NCI-H82 (cell line): ENCODE measurements at places on chromosomes 5 and 9.

DNA sequence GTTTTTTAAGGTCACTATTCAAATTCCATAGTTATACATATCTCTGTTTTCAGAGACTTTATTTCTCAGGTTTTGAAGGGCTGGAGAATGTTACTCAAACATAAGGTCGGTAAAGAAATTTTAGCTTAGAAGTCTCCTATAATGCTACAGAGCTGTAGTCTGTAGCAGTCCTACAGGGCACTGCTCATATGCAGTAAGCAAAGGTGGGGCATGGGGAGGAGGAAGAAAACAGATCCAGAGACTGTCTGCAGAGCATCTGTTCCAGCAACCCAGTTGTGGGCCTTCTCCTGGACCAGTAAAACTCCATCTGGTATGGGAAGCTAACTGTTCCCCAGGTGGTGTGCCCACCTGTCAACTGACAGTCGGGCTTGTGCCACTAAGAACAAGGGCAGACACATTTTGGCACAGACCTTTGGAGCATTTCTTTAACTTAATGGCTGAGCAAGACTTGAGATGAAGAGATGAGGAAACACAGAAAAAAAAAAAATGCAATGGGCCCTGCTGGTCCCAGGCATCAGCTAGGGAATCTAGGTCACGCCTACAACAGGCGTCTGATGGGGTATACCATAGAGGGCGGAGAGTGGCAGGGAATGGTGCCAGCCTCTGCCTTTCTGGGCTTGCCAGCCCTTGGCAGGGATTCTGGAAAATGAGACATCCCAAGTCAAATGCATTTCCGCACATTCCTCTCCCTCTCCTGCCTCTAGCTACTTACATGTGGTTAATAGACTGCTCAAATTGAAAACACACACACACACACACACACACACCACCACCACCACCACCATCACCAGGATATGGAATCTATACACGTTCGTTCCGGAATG, 218.9 kb downstream of the ARL15 start:
- DNase-seq, result peak; percentile 16

DNA sequence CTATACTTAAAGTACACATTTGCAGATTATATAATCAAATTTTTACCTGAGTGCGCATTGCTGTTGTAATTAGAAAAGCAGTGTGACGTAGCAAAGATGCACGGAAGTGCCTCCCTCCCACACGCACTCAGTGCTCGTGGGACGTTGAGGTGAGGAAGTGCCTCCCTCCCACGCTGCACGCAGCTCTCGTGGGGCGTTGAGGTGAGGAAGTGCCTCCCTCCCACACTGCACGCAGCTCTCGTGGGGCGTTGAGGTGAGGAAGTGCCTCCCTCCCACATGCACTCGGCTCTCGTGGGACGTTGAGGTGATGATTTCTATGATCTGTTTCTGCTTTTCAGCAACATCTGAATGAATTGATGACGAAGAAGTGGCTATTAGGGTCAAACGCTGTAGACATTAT, 21.0 kb downstream of the EXOC3 start:
- DNase-seq, result no peak

- peak; percentile 40 for DNase-seq
These were observed 127.1 kb downstream of the DPYSL3 start for GRCh38 chr5:147382776-147383175.

DNA sequence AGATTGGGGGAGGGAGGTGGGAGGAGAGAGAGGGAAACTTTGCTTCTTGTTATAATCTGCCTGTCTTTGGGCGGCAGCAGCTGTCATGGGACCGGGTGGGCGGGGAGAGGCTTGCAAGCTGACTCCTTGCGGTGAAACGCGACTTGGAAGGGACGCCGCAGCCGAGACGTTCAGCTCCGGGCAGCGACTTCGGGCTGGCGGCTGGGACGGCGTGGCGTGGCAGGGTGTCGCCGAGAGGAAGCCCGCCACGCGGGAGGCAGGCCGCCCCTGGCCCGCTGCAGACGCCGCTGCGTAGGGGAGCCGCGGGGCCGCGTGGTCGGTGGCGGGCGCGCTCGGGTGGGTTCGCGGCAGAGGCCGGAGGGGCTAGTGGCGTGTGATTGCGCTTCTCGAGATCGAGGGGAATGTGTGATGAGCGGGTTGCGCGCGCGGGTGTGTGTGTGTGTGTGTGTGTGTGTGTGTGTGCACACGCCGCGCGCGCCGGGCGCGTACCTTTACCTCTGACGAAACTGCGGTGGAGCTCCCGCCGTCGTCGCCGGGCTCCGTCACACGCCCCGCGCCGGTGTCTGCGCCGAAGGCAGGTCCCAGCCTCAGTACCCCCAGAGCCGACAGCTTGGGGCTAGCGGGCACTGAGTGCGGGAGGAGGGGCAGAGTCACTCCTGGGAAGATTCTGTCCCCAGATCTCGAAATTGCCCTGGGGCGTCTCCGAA, 1.7 kb downstream of the PPARGC1B start:
- DNase-seq, result peak; percentile 89

GRCh38 chr5:107597247-107597646, 73.5 kb downstream of the EFNA5 start:
- no peak for DNase-seq

- no peak for DNase-seq
These were observed 49.4 kb upstream of the PAPPA start for GRCh38 chr9:116103976-116104820.

DNA sequence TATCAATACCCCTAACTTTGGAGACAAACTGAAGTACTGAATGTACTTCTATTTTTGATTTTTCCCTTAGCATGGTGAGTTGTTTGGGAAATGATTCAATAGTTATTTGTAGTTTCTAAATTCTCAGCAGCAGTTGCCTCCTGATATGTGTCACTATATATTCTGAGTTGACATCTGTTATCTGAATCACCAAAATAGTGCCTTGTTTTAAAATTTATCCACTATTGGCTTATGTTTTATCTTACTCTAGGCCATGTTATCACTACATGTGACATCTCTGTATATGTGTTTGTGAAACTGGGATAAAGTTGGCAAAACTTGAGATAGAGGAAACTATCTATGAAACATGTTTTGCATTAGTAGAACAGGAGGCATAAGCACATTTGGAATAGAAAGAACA, 317.6 kb downstream of the TLE4 start:
- DNase-seq, result no peak

DNA sequence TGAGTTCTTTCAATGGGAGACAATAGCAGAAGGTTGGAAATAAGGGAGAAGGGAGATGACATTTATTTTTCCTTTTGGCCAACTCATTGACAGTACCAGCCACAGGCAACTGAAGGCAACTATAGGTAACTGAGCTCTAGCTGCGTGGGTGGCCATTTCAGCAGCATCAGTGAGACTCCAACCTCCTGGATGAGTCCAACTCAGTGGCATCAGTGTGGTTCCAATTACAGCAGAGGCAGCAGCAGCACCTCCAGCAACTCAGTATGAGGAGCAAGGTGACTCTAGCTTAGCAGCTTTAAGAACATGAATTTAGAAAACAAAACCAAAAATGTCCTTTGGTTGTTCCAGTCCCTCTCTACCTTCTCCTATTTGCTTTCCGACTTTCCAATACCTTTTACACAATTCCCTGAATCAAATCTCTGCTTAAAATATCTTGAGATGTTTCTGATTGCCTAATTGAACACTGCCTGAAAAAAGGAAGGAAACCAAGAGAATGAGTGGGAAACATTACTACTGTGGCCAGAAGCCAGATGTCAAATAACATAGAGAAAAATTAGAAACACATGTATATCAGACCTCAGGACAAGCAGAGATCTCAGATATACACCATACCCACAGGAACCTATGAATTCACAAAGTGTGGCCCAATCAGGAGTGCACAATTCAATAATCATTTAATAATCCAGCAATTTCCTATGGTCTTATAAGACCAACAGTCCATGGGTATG, 166.5 kb upstream of the RORB start:
- no peak for DNase-seq

DNA sequence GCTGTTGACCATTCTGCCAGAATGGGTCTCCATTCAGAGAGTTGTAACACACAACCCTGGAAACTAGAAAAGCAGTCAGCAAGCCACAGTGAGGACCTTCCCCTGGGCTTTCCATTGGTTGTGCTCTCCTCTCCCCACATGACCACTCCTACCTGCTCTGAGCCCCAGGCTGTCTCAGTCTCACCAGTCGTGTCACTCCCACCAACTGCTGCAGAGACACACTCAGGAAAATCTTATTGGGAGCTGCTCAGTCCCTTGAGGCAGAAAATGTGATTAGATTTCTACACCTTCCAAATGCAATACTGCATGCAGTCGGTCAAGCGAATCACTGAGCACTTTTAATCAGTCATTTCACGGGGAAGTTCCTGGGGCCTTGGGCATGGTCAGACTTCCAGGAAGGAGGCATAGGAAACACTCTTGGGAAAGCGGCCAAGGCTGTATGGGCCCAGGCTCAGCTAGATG, 284.2 kb upstream of the NMUR2 start:
- peak; percentile 83 for DNase-seq

DNA sequence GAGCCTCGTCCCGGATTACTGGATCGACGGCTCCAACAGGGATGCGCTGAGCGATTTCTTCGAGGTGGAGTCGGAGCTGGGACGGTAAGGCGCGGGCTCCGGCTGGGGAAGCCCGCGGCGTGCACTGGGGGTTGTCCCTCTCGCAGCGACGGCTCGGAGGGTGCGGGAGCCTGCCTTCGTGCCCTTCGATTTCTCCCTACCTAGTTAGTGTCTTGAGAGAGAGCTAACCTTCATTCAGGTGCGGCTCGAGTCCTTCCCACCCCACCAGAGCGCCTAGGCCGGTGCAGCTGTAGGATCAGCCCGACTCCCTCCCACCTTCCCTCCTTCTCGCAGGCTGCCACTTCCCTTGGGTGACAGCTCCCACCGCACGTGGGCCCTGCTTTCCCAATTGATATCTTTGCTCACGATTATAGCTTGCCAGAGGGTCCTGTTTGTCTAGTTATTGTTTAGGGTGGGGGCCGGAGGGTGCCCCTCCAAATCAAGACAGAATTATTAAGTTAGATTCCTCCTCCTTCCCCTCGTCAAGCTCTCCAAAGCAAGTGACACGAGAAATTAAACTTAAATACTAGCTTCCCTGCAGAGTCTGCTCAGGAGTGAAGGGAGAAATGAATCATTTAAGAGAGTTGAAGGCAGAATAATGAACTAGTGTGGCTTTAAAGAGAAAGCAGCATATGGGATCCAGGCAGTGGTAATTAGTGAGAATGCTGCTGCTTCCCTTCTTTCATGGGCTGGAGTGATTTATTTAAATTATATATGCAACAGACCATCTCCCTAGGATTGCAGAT, 569 bp downstream of the CAMK4 start:
- DNase-seq, result peak; percentile 55

- peak; percentile 75 for DNase-seq
These were observed 54.6 kb upstream of the CLINT1 start for GRCh38 chr5:157913575-157913974.

DNA sequence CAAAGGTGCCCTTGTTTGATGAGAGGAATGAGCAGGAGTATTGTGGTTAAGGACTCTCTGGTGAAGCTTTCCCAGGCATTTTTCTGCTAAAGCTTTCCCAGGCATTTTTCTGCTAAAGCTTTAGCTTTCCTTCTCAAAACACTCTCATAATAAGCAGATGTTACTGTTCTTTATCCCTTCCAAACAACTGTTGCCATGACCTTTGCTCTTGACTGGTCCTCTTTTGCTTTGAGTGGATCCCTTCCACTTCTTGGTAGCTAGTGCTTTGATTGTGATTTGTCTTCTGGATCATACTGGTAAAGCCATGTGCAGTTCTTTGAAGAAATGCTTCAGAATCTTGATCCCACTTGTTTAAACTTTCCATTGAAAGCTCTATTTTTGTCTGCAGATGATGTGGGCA, 85.8 kb downstream of the GPBP1 start:
- DNase-seq, result no peak

DNA sequence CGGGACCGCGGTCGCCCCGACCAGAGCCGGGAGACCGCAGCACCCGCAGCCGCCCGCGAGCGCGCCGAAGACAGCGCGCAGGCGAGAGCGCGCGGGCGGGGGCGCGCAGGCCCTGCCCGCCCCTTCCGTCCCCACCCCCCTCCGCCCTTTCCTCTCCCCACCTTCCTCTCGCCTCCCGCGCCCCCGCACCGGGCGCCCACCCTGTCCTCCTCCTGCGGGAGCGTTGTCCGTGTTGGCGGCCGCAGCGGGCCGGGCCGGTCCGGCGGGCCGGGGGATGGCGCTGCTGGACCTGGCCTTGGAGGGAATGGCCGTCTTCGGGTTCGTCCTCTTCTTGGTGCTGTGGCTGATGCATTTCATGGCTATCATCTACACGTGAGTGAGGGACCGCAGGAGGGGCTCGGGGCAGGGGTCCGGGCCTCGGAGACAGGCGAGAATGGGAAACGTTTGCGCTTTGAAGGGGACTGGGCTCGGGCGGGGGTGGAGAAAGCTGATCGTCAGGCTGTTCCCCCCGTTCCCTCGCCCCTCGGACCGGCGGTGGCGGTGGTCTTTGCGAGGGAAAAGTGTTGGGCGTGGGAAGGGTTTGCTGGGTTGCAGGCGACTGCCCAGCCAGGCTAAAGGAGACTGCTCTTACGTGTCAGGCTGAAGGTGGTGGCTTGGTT, 457 bp downstream of the UGCG start:
- DNase-seq, result peak; percentile 77

GRCh38 chr5:9919306-9920030, 289.3 kb upstream of the TAS2R1 start:
- no peak for DNase-seq

DNA sequence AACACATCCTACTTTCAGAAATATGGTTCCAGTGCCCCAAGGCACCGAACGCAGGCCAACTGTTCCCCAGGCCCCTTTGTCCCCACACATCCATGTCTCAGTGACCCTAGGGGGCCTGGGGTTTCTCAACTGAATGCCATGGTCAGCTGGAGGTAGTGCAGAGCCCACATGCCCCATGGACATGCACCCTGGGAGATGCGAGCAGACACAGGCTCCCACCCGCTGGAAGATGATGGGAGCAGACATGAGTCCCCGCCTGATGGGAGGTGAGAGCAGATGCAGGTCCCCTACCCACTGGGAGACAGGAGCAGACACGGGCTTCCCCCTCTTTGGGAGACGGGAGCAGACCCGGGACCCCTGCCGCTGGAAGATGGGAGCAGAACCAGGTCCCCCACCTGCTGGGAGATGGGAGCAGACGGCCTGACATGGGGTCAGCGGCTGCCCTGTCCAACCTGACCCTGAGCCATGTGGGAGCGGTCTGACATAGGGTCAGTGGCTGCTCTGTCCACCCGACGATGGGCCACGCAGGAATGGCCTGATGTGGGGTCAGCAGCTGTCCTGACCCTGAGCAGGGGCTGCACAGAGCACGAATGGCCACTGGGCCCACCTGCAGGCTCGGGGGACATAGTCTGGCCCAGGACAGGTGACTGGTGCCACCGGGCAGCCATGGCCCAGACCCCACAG, 18.4 kb downstream of the ZDHHC11B start:
- DNase-seq, result no peak

DNA sequence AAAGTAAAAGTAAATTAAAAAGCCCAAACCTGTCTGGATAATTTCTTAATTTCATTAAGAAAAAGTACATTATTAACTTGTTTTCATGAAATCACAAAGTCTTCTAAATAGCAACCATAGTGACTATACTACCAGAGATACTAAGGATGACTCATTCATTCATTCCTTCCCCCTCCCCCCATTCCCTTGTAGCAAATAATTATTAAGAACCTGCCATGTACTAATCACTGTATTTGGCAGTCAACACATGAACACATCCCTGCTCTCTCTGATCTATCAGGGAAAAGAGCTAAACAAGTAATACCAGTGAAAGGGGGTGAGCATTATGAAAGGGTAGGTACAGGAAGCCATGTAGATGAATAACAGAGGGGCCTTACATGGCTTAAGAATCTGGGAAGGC, 203.9 kb downstream of the CWC27 start:
- DNase-seq, result no peak
